ENCODE measurements at places on chromosomes 5 and 9. TPM values are rescaled to one million over a fixed set of nuclear protein-coding genes. Genes with fewer than 3 reads are reported as not detected.

The IL4 gene
- not detected for total RNA-seq

DNA sequence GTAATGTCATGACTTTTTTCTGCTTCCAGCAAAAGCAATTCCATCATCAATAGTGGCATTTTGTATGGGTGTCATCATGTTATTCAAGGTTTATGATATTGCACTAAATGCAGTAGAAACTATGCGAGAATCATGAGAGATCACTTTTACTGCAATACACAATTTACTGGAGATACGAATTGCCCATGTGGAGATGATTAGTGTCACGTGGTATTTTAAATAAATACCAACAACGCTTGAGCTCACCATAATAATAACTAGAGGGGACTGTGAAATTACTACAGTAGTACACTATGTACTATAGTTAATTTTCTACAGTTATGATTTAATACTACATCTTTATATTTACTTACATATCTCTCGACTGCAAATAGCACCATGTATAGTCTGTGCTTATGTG is 49.7 kb downstream of the FAM174A start:
- DNase-seq, result no peak

The PRRC1 gene
- total RNA-seq, result 43.7 TPM

The SOWAHA gene
- not detected for total RNA-seq

The MZB1 gene
- 0.50 TPM for total RNA-seq

The TSPAN17 gene
- total RNA-seq, result 82.1 TPM

DNA sequence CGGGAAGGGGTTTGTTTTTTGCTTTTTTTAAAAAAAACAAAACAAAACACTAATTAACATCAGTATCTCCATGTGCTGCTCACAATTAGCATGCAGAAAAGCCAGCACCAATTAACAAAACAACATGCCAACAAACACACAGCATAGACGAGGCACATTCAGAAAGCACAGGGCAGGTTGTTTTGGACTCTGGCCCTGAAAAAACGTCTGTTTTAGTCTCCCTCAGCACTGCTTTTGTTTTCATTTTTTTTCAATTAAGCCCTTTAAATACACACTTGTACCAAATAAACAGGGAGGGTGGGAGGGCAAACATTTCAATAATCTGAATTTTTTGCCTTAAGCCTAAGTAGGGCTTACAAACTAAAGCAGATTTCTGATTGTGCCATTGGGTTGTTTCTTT is 309.6 kb downstream of the DTWD2 start:
- no peak for DNase-seq

The CBY3 gene
- not detected for total RNA-seq

DNA sequence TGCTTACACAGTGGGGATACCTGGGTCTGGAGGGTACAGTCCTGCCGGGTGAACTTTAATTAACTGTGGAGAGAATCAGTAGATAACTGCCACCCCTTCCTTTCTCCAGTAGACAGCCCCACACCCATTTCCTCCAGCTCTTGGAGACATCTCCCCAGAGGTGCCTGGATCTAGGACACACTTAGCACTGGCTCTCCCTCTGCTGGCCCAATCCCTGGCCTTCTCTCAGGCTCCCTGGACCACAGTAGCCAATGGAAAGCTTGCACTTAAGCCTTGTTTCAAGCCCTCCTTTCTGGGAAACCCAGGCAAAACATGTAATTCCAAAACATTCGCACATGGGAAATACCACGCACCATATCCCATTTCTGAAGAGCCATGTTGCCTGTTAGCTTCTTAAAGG is 169.2 kb upstream of the GAS1 start:
- no peak for DNase-seq

The PLAA gene
- total RNA-seq, result 19.7 TPM

The PCDHB16 gene
- total RNA-seq, result not detected

DNA sequence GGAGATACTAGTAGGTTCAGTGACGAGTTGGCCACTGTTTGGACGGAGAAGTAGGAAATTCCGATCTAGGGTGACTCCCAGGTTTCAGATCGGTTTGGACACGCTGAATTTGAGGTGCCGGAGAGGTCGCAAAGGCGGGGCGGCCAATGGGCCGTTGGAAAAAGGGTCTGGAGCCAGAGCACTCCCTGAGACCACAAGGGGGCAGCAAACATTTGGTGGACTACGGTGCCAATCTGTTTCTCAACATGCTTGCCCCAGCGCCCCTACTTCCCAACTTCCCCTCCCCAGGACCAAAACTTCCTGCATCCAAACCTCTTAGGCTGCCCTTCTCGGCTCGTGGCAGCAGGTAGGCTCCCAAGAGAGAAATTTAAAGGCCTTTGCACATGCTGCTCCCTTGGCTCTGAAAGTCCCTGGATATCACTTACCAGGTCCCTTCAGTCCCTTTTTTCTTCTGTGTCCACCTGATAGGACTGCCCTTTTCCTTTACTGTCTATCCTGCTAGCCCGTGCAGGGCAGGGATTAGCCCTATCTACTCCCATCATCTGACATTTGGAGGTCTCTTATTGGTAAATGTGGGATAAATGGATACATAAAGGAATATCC is 992 bp upstream of the RPP25L start:
- peak; percentile 62 for DNase-seq

The IFNK gene
- total RNA-seq, result not detected

The ELL2 gene
- total RNA-seq, result 25.5 TPM

- no peak for DNase-seq
These were observed 129.6 kb upstream of the PPP1R26 start for GRCh38 chr9:135350003-135350315.

DNA sequence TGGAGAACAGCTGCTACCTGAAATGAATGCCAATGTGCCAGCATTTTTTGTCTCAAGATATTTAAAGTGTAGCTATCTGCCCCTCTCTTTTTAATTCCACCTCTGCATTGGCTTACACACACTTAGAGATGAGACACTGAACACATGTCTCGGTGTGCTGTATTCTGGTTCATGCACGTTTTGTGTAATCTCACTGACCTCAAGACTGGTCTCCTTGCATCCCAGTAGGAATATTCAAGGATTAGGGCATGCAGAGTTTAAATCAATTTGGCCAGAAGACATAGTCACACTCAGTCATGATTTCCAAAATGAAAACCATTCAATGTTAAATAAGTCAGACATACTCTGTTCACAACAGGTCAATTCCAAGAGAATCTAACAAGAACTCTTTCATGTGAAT is 561.8 kb upstream of the TUSC1 start:
- DNase-seq, result no peak

- DNase-seq, result no peak
These were observed 116.5 kb downstream of the SLC1A3 start for GRCh38 chr5:36722900-36723299.

DNA sequence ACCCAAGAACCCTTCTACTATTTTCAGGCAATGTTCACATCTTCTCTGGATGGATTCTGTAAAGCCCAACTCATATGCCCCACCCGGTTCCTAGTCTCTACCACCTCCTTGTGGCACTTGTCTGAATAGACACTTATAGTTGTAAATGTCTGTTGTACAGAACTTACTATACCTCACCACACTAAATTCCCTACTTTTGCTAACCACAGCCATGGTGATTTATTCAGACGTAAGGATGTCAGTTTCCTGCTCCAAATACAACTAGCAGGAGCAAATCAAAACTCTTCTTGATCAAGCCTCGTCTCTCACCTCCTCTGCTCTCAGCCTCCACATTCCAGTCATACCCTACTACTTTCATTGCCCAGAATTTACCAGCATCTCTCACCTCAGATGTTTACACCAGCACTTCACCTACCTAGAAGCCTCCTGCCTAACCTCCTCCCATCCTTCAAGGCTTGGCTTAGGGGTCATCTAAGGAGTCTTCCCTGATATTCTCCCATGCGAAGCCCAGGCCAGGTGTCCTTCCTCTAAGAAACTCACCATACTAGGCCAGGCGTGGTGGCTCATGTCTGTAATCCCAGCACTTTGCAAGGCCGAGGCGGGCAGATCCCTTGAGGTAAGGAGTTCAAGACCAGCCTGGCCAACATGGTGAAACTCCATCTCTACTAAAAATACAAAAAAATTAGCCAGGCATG is 75.5 kb downstream of the MAPKAP1 start:
- DNase-seq, result no peak

The PITX1 gene
- 27.8 TPM for total RNA-seq

DNA sequence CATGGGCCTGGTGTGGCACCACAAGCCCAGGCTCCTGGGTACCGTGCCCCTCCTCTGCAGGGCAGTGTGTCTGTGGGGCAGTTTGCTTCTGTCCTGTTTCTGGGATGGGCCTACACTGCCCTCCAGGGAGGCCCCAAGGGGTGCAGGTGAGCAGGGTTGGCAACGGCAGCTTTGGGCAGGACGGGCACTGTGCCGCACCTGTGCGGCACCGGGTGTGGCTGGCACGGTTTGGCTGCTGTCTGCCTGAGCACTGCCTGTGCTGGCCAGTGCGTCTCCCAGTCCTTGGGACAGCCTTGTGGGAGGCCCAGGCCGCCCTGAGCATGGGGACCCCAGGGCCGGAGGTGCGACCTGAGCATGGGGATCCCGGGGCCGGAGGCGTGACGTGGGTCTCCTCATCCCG is 37.2 kb downstream of the RXRA start:
- DNase-seq, result no peak

DNA sequence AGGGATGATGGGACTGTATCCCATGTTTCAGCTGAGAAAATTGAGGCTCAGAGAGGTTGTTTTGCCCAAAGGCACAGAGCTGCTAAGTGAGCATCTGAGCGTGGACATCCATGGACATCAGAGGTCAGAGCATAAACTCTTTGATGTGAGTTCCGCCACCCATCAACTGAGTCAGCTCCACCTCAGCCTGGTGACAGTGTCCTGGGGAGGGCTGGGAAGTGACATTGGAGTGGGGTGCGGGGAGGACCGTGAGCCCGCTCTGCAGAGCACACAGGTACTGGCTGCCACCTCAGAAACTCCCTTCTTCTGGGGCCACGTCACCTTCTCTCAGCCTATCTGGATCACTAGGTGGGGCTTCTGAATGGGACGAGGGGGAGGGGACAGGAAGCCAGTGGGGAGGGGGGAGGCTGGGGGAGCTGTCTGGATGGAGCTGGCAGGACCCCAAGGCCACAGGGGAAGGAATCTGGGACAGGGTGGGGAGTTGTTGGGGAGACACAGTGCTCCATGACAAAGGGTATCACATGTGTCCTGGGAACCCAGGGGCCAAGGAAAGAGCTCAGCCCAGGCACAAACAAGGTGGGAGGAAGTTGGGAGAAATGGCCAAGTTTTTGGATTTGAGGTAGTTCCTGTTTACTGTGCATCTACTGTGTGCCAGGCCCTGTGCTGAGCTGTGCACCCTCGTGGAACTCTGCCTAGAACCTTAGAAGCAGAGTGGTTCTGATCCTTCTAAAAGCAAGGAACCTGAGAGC is 2.5 kb downstream of the LAMC3 start:
- DNase-seq, result no peak

DNA sequence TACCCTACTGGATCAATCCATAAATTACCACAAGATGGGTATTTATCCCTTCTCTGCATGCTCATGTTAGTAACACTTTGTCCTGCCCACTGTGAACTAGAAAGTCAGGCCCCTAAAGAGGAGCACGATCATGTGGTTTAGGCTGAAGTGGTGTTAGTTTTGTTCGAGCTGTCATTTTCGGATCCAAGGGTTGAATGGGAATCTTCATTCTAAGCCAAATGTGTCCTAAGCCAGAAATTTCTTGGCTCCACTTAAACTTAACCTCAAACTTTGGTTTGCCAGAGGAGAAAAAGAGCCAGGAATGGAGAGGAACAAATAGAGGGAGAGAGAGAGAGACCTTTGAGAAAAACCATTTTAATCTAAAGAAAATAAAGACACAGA is 837.7 kb upstream of the ZNF608 start:
- DNase-seq, result no peak

DNA sequence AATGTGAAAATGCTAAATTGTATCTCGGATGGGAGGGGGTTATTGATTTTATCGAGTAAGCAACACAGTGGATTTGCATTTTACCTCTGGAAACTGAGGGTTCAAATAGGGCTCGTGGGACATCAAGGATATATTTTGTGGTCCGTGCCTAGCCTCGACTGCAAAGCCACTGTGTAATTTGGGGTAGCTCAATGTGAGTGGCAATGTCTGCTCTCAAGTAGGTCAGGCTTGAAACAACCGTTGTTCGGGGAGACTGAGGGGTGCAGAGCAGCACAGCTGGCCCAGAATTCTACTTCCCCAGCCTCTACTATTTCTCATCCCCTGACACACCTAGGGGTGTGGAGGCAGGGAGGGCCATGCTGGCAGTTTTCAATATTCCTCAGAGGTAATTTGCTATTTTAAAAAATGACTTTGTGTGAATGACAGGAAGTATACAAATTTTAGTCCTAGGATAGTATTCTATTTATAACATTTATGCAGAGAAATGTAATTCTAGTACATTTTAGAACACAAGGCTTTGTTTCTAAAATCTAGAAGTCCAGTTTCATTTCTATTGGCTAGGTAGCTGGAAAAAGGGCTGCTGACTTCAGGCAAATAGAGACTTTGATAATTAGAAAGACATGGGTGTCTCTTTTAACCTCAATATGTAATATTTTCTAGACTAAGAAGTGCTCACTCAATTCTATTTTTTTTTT is 1.4 kb upstream of the DAB2 start:
- no peak for DNase-seq

The FAXDC2 gene
- 0.73 TPM for total RNA-seq

The OCLN gene
- total RNA-seq, result 66.5 TPM

The EPB41L4B gene
- total RNA-seq, result 5.0 TPM

- peak; percentile 72 for DNase-seq
These were observed 31.2 kb upstream of the TLE1 start for GRCh38 chr9:81720450-81721086.

DNA sequence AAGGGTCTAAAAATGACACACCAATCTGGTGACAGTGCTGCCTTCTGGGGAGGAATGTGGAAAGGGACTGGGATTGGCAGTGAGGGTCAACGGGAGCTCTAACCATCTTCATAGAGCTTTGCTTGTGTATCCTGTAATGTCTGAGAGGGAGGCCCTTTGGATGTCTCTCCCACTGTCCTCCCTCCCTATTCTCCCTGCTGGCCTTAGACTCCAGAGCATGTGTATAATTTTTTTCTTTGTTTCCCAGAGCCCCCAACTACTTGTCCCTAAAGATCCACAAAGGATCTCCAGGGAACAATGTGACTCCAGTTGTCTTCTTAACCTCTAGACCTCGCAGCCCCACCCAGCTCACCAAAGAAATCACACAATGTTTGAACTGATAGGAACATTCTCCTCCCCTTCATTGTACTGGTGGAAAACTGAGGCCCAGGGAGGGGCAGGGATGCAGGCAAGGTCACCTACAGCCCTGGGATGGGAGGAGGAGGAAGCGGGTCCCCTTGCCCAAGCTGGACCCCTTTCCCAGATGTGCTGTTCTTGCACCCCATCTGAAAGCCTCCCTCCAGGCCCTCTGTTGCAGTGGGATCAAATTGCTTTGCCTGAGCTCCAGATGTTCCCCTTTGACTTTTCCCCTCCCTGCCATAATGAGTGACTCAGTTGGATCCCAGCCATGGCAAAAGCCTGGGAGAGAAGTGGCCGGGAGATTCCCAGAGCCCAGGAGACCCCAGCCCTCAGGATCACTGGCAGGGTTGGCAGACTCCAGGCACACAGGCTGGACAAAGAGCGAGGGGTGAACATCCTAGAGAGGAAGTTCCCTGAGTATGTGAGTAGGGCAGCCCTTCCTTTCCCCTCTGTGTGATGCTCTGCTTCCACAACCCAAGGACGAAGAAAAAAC is 21.8 kb downstream of the SPARC start:
- no peak for DNase-seq

DNA sequence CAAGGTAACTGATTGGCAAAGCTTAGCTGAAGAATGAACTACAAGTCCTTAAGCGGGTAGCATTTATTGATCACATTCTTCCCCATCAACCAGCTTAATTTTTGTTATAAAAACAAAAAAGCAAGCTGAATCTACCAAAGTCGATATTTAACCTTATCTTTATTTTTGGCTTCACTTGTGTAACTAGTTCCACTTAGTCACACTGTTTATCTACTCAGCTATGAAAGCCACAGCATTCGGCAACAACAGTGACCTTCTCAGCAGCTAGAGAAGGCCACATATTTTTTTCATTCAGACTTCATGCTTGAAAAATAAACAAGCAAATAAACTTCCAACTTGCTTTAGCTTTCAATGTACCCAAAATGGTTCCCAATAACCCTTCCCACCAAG is 69.4 kb downstream of the KLHL3 start:
- DNase-seq, result no peak
